ENCODE measurements at places on chromosomes 12 and 14. TPM values are rescaled to one million over a fixed set of nuclear protein-coding genes. Genes with fewer than 3 reads are reported as not detected.

The DHRS4L2 gene
- total RNA-seq, result 24.1 TPM

The SSPN gene
- 3.5 TPM for total RNA-seq

The NXPH4 gene
- 0.94 TPM for total RNA-seq

The DEPDC4 gene
- not detected for total RNA-seq

The TRPV4 gene
- total RNA-seq, result 9.4 TPM

The KRT75 gene
- total RNA-seq, result not detected

The OR4E2 gene
- total RNA-seq, result not detected

The LYSET gene
- total RNA-seq, result 9.0 TPM

The STAT2 gene
- total RNA-seq, result 190 TPM

DNA sequence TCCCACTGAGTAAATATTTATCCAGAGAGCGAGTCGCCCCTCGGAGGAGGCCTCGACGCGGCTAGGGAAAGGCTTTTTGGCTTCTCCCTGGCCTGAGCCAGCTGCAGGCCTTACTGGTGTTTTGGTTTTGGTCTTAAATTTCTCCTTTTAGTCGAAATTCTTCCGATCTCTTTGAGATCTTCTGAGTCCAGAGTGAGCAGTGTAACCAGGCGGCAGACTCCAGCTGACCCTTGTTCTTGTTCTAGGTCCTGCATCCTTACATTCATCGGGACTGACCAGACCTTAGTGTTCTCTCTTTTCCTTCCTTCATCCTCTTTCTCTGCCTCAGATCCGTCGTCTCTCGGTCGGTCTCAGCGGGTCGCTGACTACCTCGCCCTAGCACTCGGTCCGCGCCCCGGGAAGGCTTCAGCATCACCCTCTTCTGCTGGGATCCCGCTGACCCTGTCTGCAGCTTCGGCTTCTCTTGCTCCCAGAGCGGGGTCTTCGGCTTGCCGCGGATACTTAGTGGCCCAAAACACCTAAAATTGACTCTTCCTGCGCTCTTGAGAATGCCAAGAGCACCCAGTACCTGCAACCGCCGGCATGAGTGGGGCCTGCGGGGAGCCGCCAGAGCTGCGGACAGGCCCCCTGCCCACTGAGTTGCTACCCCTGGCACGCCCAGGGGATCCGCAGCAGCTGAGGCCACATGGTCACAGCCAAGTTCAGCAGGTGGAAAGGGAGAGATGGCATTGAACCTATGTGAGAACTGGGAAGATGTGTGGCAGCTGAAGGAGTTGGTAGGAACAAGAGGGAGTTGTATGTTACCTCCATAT is 2.4 kb upstream of the PAX9 start:
- no peak overlapping the region for H3K27ac ChIP-seq
- H3K27me3 ChIP-seq, result peaks cover 52% of the 10 kb centered on the region
- no peak overlapping the region for H3K4me3 ChIP-seq
- H3K36me3 ChIP-seq, result no peaks in the 10 kb centered on the region
- H3K4me1 ChIP-seq, result peaks cover 62% of the 10 kb centered on the region
- no peak for DNase-seq

- no peak overlapping the region for H3K27ac ChIP-seq
- H3K4me3 ChIP-seq, result no peak overlapping the region
- no peaks in the 10 kb centered on the region for H3K4me1 ChIP-seq
- H3K36me3 ChIP-seq, result no peaks in the 10 kb centered on the region
These were observed 30.7 kb upstream of the ESR2 start for GRCh38 chr14:64324895-64325294.

DNA sequence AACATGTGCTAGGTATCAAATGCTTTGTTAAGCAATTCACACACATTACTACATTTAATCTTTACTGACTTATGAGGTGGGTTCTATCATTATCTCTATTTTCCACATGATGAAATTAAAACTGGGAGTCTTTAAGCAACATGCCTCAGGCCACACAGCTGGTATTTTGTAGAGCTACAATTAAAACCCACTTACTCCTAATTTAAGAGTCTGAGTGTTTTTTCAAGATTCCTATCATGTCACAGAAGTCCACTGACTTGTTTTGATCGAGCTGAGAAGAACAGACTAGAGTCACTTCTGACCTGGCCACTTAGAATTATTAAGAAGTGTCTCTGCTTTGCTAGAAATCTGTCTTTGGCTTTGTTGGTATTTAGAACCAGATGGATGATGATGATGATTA is 670.7 kb downstream of the NRXN3 start:
- no peak overlapping the region for H3K27ac ChIP-seq
- H3K4me1 ChIP-seq, result no peaks in the 10 kb centered on the region
- DNase-seq, result no peak
- H3K27me3 ChIP-seq, result no peaks in the 10 kb centered on the region
- H3K4me3 ChIP-seq, result no peak overlapping the region

DNA sequence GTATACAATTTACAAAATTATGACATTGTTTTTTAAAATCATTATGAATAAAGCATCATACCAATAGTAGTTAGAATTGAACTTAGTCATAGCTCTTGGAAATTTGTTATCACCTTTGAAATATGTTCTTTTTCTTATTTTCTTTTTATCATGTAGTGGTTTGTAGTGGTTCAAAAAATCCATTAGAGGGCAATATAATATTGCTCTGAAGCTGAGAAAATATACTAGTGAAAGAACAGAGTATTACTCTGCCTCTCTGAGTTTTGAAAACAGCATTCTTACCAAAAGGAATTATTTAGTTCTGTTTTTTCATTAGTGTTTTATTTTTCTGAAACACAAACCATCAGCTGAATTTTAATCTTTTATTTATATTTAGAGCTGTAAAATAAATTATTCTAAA is 76.2 kb downstream of the PDZRN4 start:
- no peaks in the 10 kb centered on the region for H3K27me3 ChIP-seq
- no peak overlapping the region for H3K27ac ChIP-seq
- H3K4me3 ChIP-seq, result no peak overlapping the region
- H3K4me1 ChIP-seq, result no peaks in the 10 kb centered on the region

DNA sequence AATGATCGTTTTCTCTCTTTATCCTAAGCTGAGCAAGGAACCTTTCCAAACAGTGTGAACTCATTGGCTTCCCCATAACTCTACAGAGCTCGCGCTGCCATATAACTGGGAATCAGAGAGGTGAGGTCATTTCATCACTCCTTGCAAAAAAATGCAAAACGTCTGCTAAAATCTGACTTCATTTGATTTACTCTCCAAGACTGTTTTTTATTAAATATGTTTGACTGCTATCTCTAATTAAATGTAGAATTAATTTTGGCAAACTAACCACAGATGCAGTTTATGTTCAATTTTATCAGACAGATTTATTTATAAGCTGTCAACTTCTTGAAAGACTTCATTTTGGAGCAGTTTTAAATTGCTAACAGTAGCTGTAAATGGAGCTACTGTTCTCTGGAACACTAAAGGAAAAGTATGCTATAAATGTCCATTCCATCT is 131.6 kb upstream of the SOX5 start:
- DNase-seq, result no peak
- H3K27me3 ChIP-seq, result no peaks in the 10 kb centered on the region
- no peak overlapping the region for H3K4me3 ChIP-seq
- H3K27ac ChIP-seq, result no peak overlapping the region

GRCh38 chr12:104109446-104110271 is 28.4 kb downstream of the NFYB start:
- peaks cover 8% of the 10 kb centered on the region for H3K4me1 ChIP-seq
- H3K27me3 ChIP-seq, result no peaks in the 10 kb centered on the region
- H3K36me3 ChIP-seq, result no peaks in the 10 kb centered on the region
- no peak overlapping the region for H3K4me3 ChIP-seq
- DNase-seq, result no peak

- no peaks in the 10 kb centered on the region for H3K27me3 ChIP-seq
- no peak for DNase-seq
- no peak overlapping the region for H3K27ac ChIP-seq
- H3K36me3 ChIP-seq, result no peaks in the 10 kb centered on the region
- no peak overlapping the region for H3K4me3 ChIP-seq
These were observed 77.9 kb upstream of the AVPR1A start for GRCh38 chr12:63228853-63229252.

- H3K27ac ChIP-seq, result no peak overlapping the region
- no peaks in the 10 kb centered on the region for H3K27me3 ChIP-seq
- no peak for DNase-seq
These were observed 105.5 kb upstream of the CCND2 start for GRCh38 chr12:4168036-4168435.

GRCh38 chr14:63508033-63508432 is 35.1 kb downstream of the PPP2R5E start:
- no peak overlapping the region for H3K4me3 ChIP-seq
- peaks cover 9% of the 10 kb centered on the region for H3K4me1 ChIP-seq
- no peak overlapping the region for H3K27ac ChIP-seq
- H3K36me3 ChIP-seq, result no peaks in the 10 kb centered on the region
- no peak for DNase-seq

DNA sequence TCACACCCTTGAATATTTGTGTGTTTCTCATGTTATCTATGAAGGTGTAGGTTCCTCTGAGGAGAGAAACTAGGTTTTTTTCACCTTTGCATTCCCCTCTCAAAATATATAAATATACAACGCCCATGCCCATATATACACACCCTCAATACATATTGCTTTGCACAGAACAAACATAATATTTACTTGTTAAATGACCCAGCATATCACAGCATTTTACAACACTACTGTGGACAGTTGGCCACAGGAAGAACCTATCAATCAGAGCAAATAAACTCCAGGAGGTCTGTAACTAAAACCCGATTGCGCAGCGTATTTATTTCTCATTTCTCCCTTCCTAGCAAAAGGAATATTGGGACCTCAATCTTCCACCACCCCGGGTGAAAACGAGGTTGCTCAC is 196.0 kb downstream of the SLC5A8 start:
- no peaks in the 10 kb centered on the region for H3K4me1 ChIP-seq
- H3K36me3 ChIP-seq, result no peaks in the 10 kb centered on the region
- no peak overlapping the region for H3K27ac ChIP-seq
- DNase-seq, result no peak
- H3K4me3 ChIP-seq, result no peak overlapping the region
- no peaks in the 10 kb centered on the region for H3K27me3 ChIP-seq

GRCh38 chr12:95102916-95103671 is 29.7 kb upstream of the NR2C1 start:
- no peak overlapping the region for H3K27ac ChIP-seq

DNA sequence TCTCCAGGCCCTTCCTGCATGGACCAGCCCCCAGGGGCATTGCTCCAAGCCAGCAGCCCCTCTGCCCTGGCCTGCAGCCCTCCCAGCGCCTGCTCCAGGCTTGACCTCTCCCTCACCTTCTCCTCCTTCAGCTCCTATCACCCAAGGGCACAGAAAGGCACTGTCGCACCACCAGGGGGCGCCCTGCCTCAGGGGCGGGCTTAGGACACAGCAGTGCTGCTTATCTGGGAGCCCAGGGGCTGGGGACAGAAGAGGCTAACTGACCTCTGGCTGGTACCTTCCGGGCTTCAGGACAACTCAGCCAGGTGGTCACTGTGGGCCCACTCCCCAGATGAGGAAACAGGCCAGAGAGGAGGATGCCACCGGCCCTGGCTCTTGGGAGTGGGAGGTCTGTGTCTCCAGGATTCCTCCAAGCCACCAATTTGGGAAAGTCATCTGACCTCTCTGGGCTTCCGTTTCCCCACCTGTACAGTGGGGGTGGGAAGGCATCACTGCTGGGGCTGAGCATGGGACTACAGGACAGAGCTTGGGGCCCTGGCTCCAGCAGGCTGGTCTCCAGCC is 25.3 kb upstream of the GPR132 start:
- peak; percentile 88 for DNase-seq
- no peak overlapping the region for H3K4me3 ChIP-seq
- peaks cover 7% of the 10 kb centered on the region for H3K27me3 ChIP-seq
- H3K36me3 ChIP-seq, result no peaks in the 10 kb centered on the region
- peaks cover 82% of the 10 kb centered on the region for H3K4me1 ChIP-seq

GRCh38 chr12:83388551-83388950 is 701.8 kb downstream of the TMTC2 start:
- H3K27ac ChIP-seq, result no peak overlapping the region
- no peak overlapping the region for H3K4me3 ChIP-seq
- no peaks in the 10 kb centered on the region for H3K4me1 ChIP-seq
- H3K27me3 ChIP-seq, result no peaks in the 10 kb centered on the region
- DNase-seq, result no peak

- H3K4me3 ChIP-seq, result no peak overlapping the region
- no peaks in the 10 kb centered on the region for H3K4me1 ChIP-seq
- no peaks in the 10 kb centered on the region for H3K36me3 ChIP-seq
- DNase-seq, result peak; percentile 49
These were observed 214.5 kb downstream of the PAH start for GRCh38 chr12:102702447-102703114.

GRCh38 chr12:2332947-2333346 is 280.2 kb downstream of the CACNA1C start:
- H3K36me3 ChIP-seq, result no peaks in the 10 kb centered on the region
- no peak overlapping the region for H3K4me3 ChIP-seq
- DNase-seq, result no peak
- no peak overlapping the region for H3K27ac ChIP-seq
- H3K4me1 ChIP-seq, result peaks cover 19% of the 10 kb centered on the region
- no peaks in the 10 kb centered on the region for H3K27me3 ChIP-seq

- no peak overlapping the region for H3K27ac ChIP-seq
- no peaks in the 10 kb centered on the region for H3K27me3 ChIP-seq
- DNase-seq, result no peak
- H3K36me3 ChIP-seq, result peaks cover 16% of the 10 kb centered on the region
- H3K4me3 ChIP-seq, result no peak overlapping the region
These were observed 20.3 kb upstream of the SYCP3 start for GRCh38 chr12:101759396-101760047.

- no peak overlapping the region for H3K4me3 ChIP-seq
- no peak for DNase-seq
- no peak overlapping the region for H3K27ac ChIP-seq
- H3K4me1 ChIP-seq, result peaks cover 2% of the 10 kb centered on the region
- H3K27me3 ChIP-seq, result no peaks in the 10 kb centered on the region
These were observed 300.2 kb upstream of the PRKD1 start for GRCh38 chr14:30227876-30228275.

DNA sequence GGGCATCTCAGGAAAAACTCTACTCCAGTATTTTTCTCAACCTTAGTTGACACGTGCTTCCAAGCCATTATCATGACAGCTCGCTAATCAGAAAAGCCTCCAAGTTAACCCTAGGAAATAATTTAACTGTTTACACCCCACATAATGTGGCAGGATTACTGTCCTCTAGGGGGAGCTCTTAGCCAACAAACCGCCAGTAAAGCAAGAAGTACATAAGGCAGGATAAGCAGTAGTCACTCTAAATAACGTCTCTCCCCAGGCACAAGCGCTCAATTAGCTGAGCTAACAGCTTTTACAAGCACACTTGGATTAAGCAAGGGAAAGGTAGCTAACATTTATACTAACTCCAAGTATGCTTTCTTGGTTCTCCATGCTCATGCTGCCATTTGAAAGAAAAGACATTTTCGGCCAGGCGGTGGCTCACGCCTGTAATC is 22.8 kb downstream of the APOBEC1 start:
- no peak overlapping the region for H3K27ac ChIP-seq
- H3K36me3 ChIP-seq, result no peaks in the 10 kb centered on the region
- DNase-seq, result no peak
- no peaks in the 10 kb centered on the region for H3K27me3 ChIP-seq
- no peak overlapping the region for H3K4me3 ChIP-seq
- H3K4me1 ChIP-seq, result peaks cover 8% of the 10 kb centered on the region

Data from upper lobe of left lung (tissue), 6 donors.